Activated naive CD4-positive, alpha-beta T cell treated with anti-CD3 and anti-CD28 coated beads for 36 hours (primary cell): ENCODE measurements at places on chromosomes 6 and 20. TPM values are rescaled to one million over a fixed set of nuclear protein-coding genes. Genes with fewer than 3 reads are reported as not detected.

DNA sequence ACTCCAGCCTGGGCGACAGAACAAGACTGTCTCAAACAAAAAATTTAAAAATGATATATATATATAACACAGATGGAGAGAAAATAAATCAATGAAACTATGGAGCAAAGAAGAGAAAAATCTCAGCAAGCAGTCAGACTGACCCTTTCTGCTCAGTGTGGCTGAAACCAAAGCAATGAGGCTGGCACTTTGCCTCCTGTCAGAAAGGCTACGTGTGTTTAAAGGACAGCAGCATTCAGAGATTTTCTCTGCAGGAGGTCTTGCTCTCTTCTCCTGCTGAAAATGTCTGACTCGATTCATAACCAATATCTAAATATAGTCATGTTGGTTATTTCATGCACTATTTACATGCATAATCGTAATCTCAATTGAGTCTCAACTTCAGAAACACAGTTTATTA is 527.0 kb upstream of the JARID2 start:
- DNase-seq: no peak

DNA sequence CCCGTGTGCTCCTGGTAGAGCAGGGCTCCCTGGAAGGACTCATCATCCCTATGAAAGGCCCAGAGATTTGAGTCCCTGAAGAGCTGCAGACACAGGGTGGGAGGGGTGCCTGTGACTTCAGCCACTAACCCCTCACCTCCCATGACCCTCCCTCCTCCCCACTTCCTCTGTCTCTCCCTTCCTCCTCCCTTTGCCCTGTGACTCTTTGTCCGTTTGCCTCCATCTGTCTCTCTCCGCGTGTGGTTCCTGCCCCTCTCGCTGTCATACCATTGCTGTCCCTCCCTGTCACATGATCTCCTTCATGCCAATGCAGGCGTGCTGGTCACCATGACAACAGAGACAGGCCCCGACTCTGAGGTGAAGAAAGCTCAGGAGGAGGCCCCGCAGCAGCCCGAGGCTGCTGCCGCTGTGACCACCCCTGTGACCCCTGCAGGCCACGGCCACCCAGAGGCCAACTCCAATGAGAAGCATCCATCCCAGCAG is 19.0 kb downstream of the EPB41L1 start:
- DNase-seq: no peak

DNA sequence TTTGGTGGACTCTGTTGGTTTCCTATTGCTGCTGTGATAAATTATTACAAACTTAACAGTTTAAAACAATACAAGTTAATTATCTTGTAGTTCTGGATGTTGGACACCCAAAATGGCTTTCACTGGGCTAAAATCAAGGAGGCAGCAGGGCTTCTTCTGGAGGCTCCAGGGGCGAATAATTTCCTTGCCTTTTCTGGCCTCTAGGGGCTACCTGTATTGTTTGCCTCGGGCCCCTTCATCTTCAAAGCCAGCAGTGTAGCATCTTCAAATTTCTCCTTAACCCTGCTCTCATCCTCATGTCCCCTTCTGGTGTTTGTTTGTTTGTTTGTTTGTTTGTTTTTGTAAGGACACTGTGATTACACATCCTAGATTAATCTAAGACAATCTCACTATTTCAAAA is 60.5 kb upstream of the ANKEF1 start:
- DNase-seq: no peak

GRCh38 chr6:149077208-149077607 is 240.3 kb upstream of the TAB2 start:
- peak; percentile 43 for DNase-seq

GRCh38 chr6:3718407-3718806 is 33.1 kb downstream of the PXDC1 start:
- no peak for DNase-seq

- DNase-seq: no peak
These were observed 57.4 kb downstream of the PREP start for GRCh38 chr6:105345506-105345905.

- DNase-seq: peak; percentile 24
These were observed 15.1 kb downstream of the BMP7 start for GRCh38 chr20:57251344-57251743.

GRCh38 chr6:147117580-147117979 is 86.6 kb upstream of the STXBP5 start:
- no peak for DNase-seq

DNA sequence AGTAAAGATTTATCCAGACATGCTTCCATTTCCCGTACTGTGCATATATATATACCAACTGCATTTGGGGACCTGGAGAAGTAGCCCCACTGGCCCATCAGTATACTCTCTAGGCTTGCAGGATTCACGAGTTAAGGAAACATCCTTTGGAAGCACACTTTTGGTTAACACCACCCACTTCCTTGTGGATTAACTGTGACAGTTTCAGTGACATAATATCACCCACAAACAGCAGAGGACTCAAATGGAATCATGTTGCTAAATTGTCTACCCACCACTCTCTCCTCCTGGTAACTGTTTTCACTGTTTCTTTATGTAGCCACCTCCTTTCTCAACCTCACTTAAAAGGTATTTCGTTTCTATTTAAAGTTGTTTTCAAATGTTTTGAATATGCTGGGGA is 55.0 kb downstream of the PROKR2 start:
- no peak for DNase-seq

DNA sequence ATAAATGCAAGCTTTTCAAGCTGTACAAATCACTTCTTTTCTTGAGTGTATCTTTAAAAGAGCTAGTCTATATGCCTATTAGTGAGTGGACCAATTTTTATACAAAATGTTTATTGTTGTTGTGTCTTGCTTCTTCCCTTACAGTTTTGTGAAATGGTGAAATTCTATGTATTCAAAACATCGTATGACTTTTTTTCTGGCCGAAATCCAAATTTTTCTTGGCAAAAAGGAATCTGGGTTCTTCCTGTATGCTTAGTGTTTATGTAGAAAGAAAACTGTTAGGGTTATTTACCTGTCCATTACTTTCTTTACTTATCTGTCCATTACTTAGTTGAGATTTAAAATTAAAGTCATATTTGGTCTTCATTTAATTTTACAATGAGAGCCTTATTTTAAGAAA is 153.9 kb downstream of the MMS22L start:
- DNase-seq: no peak

- no peak for DNase-seq
These were observed 48.9 kb upstream of the TFAP2A start for GRCh38 chr6:10463491-10464481.

- DNase-seq: no peak
These were observed 6.7 kb upstream of the CDKN1A start for GRCh38 chr6:36671687-36672375.

GRCh38 chr6:29564875-29565274 is 5.3 kb upstream of the UBD start:
- no peak for DNase-seq

GRCh38 chr6:41895300-41896233 is at the start of gene USP49:
Gene USP49, minus strand, starts transcription at chr6:41895375. Its CDS starts 88,392 bp downstream, at chr6:41806983.
- DNase-seq: peak; percentile 93

DNA sequence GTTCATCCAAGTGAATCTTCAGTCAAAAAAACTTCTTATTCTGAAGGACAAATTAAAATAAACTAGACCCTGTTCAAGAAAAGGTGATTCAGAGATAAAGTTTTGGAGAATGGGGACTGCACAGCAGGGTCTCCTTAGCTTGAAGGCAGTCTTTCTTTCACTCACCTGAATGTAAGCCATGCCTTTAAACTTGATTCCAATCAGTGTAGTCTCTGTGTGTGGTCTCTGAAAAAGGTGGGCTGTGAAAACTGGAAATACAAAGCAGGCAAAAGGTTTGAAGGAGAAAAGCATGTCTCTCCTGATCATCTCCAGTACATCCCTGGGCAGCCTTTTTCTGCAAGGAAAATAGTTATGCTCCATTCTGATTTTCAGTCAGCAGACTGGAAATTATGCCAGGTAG is 188.0 kb upstream of the SASH1 start:
- DNase-seq: no peak

GRCh38 chr6:44264154-44265006 is 971 bp downstream of the NFKBIE start:
- DNase-seq: peak; percentile 58

- no peak for DNase-seq
These were observed 156.1 kb downstream of the COL21A1 start for GRCh38 chr6:56091159-56091869.

DNA sequence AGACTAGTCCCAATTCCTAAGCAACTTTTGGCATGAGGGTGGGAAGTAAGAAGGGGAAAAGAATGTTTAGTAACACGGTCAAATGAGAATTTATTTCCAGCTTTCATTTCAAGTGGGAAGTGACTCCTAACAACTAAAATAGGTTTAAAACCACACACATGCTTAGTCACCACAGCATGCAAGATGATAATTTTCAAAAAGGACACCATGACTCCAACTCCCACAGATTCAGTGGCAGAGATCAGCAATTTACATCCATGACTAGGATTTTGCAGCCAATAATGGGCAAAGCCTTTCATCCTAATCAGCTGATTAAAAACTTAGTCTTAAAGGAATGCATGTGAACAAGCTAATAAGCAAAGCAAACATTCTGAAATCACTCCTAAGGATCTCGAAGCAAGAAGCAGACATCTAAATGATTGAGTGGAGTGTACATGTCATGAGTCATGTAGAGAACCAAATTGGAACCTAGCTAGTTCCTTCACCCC is 48.1 kb upstream of the GCLC start:
- DNase-seq: no peak

The RNF182 gene
- not detected for total RNA-seq

The L3MBTL1 gene
- total RNA-seq: 7.3 TPM

The CRISP2 gene
- not detected for total RNA-seq

The TCP11 gene
- not detected for total RNA-seq

The BMP7 gene
- total RNA-seq: not detected

The HFE gene
- total RNA-seq: 1.4 TPM

The CST7 gene
- 43.1 TPM for total RNA-seq

The ELOVL4 gene
- total RNA-seq: 0.54 TPM

The B3GAT2 gene
- not detected for total RNA-seq

The MLN gene
- not detected for total RNA-seq

The KHDRBS2 gene
- total RNA-seq: not detected

The SLC17A9 gene
- 20.6 TPM for total RNA-seq

The TNXB gene
- 2.9 TPM for total RNA-seq
